Cardiac septum (tissue), 1 donor: ENCODE measurements at places on chromosomes 11 and 22. TPM values are rescaled to one million over a fixed set of nuclear protein-coding genes. Genes with fewer than 3 reads are reported as not detected.

DNA sequence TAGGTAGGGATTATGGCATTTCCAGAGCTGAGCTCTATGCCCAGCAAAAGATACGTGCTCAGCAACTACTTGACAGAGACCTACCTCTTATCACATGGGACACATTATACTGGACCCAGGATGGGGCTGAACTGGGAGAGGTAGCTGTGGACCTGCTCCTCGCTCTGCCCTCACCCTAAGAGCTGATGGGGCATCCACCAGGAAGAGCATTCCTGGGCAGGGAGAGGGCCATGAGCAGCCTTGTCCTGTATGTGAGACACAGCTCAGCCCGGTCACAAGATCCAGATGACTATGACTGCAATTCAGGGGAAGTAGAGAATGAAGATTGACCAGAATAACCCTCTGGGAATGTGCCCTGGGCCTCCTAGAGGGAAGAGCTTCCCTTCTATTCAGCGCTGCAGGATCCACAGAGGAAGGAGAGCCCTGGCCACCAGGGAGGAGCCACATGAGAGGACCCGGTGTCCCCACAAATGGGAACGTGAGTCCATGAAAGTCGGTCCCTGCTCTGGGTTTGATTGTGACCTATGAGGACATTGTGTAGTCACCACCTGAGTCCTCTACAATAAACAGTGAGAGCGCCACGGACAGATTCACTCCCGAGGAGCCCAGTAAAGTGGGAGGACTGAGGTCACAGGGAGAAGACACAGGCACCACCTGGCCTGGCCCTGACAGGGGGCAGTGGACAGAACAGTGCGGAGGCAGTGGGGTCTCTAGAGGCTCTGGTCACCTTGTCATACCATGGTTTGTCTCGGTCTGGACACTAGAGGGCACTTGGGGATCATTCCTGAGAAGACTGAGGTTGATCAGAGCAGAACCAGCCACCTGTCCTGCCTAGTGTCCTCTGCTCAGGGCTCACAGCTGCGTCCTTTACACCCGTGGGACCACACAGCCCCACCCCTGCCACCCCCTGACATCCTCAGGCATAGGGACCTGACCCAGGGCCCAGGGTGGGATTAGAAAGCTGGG is 99.5 kb downstream of the ZNF280B start:
- no peak for DNase-seq

DNA sequence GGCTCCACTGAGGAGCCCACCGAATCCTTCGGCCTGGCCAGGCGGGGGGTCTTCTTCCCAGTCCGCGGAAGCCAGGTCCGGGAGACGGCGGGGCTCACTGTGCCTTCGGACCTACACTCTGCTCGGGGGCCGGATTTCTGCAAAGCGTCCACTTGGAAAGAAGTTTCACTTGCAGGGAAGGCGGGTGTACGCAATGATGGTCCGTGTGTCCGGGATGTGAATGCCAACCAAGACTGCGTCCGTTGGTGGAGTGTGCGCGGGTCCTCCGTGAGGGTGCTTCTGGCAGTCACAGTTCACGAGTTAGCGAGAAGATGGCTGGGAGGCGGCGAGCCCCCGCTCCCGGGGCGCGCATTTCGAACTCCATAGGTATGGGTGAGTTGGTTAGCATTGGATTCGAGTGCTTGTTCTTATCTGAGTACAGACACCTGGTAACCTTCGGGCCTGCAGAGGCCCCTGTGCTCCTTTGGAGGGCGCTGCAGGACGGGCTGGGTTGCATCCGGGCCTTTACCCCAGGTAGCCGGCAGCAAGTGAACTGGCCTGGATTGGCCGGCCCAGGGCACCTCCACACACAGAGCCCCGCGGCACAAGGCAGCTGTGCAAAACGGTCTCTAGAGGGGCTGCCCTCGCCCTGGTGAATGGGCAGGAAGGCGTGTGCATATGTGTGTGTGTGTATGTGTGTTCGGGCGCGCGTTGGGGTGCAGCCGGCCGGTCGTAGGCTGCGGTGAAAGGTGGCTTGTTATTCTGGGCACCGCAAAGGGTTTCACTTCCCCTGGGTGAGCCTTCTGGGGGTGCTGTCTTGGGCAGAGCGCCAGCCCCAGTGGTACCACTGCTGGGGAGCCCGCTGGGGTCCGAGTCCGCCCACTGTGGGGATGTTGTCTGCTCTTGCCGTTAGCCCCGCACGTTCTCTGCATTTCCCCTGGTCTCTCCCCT is 13.3 kb upstream of the CYP2R1 start:
- peak; percentile 78 for DNase-seq

DNA sequence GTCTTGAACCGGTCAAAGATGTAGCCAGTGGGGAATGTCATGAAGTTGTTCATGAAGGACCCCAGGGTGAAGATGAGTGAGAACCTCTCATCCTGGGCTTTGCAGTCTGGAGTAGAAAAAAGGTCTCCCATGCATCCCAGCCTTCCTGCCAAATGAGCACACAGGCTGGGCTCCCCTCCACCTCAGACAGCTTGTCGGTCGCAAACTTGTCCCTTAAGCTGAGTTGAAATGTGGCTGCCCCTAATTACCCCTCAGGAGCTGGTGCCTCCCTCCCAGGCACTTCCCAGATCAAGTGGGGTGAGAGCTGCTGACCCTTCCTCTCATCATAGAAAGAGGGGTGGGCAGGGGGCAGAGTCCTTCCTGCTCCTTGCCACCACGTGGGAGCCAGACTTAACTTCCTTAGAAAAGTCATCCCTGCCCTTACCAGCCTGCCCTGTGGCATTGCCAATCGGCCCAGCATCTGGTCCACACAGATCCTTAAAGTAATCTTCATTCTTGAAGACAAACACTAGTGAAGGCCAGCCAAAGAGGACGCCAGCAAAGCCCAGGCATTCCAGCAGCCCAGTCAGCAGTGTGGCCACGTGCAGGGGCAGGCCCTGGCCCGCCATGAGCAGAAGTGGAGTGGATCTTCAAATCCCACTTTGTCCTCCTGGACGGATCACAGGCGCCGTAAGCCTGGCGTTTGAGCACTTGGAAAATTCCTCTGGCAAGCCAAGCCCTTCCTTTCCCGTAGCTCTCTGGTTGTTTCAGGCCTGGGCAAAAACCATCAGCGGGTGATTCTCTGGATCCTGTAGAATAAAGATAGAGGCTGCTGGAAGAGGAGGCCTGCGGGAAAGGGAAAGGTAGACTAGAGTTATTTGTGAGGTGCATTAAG is 1.1 kb downstream of the SLC43A3 start:
- DNase-seq: peak; percentile 80

GRCh38 chr11:77044356-77044755 is 10.2 kb downstream of the B3GNT6 start:
- DNase-seq: no peak

GRCh38 chr22:22348127-22348814 is 103.7 kb downstream of the VPREB1 start:
- DNase-seq: no peak

DNA sequence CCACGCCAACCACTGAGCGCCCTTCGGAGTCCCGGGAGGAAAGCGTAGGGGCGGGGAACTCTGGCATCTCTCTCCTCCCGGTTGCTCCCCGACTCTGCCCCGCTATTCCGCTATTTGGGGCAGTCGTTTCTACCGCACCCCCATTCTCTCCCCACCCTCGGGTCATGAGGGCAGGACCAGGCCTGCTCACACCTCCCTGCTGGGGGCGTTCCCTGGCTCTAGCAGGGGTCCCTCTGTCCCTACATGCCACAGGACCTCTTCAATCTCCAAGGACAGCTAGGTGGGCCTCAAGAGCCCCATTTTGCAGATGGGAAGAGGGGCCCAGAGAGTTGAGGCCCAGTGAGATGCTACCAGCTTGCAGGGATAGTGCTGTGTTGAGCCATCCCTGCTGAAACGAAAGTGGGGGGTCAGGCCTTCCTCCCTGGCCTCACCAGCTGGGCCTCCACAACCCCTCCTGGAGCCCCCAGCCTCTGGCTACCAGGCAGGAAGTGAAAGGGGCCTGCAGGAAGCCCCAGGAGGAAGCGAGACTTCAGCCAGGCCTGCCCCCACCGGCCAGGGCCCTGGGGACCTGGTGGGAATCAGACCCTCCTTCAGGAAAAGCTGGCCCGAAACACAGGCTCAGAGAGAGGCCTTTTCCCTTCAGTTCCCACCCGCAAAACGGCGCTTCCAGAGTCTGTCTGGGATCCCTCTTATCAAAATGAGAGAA is 5.5 kb upstream of the SHISA8 start:
- DNase-seq: no peak

DNA sequence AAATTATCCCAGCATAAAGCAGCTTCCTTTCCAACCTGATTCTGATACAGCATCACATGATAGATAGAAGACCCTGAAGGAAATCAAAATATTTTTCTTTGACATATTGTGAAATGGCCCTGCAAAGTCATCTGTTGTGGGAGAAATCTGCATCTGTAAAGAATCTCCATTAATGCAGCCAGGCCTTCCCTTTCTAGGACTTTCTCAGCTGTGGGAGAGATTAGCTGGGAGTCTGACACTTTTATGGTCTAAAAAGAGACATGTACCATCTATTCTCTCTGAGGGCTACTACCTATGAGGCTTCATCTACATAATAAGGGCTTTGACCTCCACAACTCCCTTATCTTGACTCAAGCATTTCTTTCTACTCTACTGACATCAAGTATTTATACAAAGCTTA is 238.1 kb downstream of the SWAP70 start:
- DNase-seq: no peak

DNA sequence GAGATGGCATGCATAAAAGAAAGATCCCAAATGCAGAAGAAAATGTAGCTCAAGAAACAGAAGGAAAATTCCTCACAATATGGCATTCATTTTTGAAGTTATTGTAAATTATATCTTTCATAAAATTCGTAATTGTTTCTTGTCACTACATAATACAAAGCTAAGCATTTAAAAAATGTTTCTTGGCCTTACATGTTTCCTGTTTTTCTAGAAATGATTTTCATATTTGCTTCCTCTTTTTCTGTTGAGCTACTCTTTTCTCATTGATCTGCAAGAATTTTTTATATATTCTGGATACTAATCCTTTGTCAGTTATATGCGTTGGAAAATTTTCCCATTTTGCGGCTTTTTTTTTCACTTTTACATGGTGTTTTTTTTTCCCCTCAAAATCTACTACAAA is 48.0 kb downstream of the ENTHD1 start:
- no peak for DNase-seq

Gene CREB3L1
- 8.6 TPM for total RNA-seq
